ENCODE measurements at places on chromosomes 12 and 14. TPM values are rescaled to one million over a fixed set of nuclear protein-coding genes. Genes with fewer than 3 reads are reported as not detected.

DNA sequence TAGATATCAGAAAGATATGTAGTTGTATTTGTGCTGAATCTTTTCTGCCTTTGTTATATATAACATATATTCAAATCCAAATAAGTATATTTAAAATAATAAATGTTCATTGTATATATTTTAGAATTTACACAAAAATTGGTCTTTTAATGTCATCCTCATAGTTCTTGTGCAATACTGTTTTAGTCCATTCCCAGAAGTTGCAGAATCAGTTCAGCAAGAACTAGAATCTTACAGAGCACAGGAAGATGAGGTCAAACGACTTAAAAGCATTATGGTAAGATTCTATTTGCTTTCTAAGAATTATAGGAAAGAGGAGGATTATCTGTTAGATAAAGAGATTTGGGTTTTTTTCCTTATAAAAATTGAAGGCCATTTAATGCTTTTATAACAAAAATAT lies 51.0 kb downstream of the SCFD1 start:
- DNase-seq, result no peak

- DNase-seq, result no peak
Measured at GRCh38 chr14:54730156-54730961, 163.4 kb downstream of the SAMD4A start.

GRCh38 chr12:108709697-108710096 lies 21.6 kb downstream of the CORO1C start:
- DNase-seq, result no peak

DNA sequence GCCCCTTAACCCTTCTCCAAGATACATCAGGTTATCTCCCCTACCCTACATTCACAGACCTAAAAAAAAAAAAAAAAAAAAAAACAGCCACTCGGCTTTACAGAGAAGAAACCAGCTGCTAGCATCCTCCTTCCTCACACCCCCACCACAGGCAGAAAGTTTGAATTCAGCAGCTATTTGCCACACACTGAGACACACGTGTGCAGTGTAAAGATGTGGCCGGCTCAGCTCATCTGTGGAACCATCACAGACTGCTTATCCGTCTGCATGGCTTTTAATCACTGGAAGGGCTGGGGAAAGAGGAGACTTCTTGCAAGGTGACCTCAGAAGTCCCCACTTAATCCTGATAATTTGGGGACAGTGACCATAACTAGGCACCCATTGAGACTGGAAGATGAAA lies 50.0 kb downstream of the VWF start:
- DNase-seq, result no peak

GRCh38 chr12:115384391-115384790 lies 700.4 kb upstream of the TBX3 start:
- no peak for DNase-seq

DNA sequence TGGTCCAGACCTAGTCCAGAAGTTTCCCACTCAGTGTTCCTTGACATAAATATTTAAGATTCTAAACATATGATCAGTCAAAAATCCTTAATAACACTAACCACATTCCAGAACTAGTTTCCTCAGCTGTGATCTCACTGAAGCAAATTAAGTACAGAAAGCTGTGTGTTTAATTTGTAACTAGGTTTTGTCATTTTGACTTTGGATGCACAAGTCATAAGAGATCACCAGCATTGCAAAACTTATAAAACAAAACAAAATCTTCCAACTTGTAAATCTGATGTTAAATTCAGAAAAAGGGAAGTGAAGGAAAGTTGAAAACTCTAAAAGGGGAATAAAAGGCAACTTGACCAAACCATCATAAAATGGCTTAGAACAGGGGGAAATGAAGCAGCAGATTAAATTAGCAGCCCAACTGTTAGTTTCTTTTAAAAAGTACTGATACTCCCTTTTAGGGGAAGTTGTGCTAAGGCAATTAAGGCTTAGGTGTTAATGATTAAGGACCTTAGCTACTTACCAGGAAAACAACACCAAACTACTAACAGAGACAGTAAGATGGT lies 56.6 kb downstream of the SH2B3 start:
- no peak for DNase-seq

DNA sequence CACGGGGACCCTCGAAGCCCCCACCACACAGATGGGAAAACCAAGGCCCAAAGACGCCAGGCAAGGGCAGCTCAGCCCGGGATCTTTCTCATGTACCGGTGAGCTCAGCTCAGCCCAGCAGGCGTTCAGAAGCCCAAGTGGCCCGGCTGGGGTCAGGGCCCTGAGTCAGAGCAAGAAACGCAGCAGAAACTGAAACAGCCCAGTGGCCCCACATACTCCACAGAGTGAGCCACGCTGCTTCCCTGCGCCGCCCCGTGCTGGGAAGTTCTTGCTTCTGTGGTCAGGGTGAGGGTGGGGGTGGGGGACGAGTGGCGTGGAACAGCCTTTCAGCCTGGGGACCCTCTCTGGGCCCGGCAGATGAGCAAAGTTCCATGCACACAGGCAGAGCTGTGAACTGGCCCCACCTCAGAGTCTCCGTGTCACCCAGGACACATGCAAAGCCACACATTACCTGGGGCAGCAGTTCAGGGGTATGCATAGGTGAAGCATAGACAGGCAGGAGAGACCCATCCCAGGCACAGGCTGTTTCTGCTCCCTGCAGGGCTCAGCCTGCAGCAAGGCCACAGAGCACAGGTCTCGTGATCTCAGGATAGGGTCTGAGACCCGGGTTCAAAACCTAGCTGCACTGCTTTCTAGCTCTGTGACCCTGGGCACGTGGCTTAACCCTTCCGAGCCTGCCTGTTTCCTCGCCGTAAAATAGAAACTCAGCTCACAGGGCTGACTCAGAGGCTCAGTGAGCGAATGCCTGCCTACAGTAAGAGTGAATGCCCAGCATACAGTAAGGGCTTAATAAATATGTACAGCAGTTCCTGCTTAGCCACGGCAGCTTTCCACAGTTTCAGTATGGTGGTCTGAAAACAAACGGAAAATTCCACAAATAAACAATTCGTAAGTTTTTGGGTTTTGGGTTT lies 21.6 kb downstream of the NCOR2 start:
- no peak for DNase-seq

DNA sequence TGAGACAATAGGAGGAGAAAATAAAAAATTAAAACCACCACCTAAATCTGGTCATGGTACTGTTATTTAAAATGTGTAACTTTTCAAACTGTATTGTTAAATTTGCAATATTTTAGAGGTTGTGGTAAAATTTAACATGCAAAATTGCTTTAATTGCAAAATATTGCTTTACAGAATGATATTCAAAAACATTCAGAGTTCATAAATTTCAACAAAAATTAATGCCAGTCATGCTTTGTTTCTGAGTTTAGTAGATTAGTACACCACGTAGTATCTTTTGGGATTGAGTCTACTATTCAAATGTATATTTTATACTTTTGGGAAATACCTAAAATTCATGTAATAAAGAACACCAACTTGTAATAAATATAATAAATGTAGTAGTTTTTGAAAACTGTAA lies 18.3 kb downstream of the ETFRF1 start:
- no peak for DNase-seq

GRCh38 chr12:110940933-110941332 lies 20.6 kb upstream of the MYL2 start:
- DNase-seq, result no peak

GRCh38 chr12:31408763-31409162 lies 82.8 kb upstream of the SINHCAF start:
- no peak for DNase-seq

TAS2R46 gene
- polyA plus RNA-seq, result not detected

PLEKHH1 gene
- 14.8 TPM for polyA plus RNA-seq

DLK1 gene
- polyA plus RNA-seq, result 3.2 TPM

GLT8D2 gene
- polyA plus RNA-seq, result 3.8 TPM

LETMD1 gene
- polyA plus RNA-seq, result 22.7 TPM

EML1 gene
- 11.0 TPM for polyA plus RNA-seq

KIF5A gene
- polyA plus RNA-seq, result 0.06 TPM
